ENCODE measurements at places on chromosomes 11 and 22.

GRCh38 chr11:130037058-130037457 is 32.6 kb upstream of the APLP2 start:
- DNase-seq = no peak

DNA sequence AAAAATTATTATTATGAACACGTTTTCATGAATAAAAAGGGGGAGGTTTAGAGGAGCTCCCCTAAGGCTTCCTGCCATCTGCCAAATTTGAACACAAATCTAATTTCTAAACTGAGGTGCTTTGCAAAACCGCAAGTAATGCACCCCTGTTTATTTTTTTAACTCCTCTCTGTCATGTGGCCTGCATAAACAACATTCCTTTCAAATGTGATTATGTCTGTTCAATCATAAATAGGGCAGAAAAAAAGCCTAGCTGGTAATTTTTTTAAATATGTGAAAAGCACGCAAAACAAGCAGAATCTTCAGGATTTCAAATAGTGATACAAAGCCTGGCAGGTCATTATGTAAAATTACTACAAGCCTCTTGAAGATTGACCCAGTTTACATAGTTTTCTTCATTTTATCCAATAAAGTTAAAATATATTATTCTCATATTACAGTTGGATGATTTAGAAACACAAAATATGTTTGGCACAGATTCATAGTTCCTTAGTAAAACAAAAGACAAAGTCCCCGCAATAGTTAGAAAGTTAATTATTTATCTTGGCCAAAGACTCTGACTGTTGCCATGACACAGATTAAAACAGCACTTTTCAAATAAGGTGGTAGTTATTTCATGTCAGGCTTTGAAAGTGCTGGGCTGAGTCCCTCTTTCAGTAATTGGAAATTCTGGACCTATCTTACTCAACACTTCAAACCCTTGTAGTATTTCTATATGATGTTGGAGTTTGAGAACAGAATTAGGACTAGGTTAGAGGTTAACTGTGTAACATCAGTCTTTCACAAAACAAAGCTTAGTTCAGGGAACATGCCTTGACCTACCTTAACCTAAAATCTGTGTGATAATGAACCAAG is 200.3 kb upstream of the MPPED2 start:
- no peak for DNase-seq

DNA sequence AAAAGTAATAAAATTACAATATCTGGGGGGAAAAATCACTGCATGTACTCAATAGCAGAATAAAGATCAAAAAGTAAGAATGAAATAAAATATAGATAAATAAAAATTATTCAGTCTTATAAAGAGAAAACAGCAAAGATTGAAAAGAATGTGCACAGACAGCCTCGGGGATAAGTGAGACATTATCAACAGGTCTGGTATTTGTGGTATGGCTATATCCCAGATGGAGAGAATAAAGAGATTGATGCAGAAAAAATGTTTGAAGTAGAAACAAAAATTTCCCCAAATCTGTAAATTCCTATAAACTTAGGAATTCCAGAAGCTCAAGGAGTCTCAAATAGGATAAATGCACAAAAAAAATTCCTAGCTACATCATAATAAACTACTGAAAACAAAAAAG is 74.5 kb upstream of the LUZP2 start:
- DNase-seq = no peak

- DNase-seq = no peak
Measured at GRCh38 chr11:66454247-66454646, 12.5 kb upstream of the PELI3 start.

DNA sequence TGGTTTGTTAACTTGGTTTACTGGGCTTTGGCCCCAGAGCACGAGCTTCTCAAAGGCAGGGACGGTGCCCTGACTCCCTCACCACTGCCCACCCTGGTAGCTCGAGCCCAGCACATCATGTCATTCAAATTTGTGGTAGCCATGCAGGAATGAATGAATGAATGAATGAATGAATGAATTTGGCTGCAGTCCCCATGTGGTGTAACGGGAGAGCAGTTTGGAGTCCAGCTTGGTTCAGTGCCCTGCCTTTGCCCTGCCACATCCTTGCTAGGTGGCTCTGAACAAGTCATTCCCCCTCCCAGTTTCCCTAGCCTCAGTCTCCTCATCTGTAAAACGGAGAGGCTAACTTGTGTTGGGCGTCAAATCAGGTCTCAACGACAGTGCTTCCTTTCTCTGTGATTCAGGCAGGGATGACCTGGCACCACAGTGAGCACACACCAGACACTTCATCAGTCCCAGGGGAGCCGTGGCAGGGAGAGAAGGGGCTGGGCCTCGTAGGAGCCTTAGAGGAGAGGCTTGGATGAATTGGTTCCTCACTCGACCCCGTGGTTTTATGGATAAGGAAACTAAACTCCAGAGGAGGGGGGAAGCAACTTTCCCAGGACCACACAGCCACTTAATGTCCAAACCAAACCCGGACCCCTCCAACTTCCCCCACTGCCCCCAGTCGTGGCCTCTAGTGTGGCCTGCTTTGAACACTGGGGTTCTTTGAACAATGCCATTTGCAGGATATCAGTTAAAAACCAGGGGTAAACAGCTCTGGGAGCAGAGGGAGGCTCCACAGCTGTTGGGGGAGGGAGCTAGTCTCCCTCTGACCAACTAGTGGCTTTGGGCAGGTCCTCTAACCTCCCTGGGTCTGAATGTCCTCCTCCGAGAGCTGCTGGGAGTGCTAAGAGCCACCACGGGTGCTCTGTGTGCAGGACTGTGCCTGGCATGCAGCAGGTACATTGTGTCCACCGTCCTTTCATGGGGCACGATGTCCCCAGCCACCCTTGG is 86.2 kb downstream of the CACNA1I start:
- DNase-seq = no peak

GRCh38 chr11:1326435-1327063 is 17.1 kb upstream of the TOLLIP start:
- no peak for DNase-seq

GRCh38 chr22:26476705-26477340 is 6.8 kb downstream of the HPS4 start:
- no peak for DNase-seq

GRCh38 chr11:119400860-119401259 is 19.4 kb upstream of the USP2 start:
- no peak for DNase-seq

DNA sequence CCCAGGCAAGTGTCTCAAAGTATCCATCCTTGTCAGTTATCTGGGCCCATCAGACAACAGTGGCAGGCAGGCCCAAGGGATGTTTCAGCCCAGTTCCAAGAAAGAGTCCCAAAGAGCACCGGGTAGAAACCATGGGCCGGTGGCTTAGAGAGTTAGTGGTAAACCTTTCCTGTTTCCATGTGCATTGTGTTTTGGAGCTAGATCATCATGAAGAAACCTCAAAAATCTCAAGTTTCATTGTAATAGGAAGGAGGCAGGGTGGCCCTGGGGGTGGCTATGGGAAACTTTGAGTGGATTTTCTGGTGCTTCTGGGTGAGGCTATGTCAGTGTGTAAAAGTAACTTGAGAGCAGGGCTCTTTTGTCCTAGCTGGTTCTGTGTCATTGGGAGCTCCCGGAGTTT is 68.1 kb downstream of the UBASH3B start:
- DNase-seq = no peak

- DNase-seq = no peak
Measured at GRCh38 chr22:33081686-33082590, 23.8 kb upstream of the SYN3 start.

DNA sequence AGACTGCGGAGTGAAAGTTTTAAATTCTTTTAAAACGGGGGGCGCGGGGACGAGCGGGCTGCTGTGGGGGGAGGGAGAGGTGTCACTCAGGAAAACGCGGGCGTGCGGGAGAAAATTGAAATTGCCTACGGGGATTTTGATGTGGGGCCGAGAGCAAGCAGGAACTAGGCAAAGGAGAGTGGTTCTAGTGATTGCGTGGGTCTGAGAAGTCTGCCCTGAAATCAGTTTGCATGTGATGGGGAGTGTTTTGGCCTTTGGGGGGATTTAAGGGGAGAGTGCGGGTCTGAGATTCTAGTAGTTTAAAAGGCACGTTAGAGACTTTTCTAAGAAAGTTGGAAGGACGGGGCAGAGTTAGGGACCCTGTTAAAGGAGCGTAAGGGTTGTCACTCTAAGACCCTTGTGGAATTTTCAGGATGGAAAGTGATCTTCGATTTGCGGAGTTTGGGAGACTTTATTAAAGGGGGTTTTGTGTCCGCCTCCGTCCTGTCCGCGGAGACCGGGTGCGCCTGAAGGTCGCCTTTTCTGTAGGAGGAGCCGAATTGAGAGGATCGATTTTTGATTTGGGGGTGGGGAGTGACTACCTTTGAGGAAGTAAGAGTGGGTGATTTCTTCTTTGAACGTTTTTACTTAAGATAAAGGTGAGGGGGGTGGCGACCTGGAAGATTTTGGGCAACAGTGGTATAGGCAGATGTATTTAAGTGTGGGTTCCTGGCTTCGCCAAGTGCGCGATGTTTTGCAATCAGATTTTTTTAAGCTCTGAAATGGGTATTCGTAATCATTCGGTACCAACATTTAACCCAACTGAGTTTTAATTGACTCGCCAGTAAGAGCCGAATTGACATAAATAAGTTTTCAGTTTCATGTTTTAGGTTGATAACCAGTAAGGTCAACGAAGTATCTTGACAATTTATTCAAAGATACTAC is 1.1 kb downstream of the EED start:
- DNase-seq = no peak

DNA sequence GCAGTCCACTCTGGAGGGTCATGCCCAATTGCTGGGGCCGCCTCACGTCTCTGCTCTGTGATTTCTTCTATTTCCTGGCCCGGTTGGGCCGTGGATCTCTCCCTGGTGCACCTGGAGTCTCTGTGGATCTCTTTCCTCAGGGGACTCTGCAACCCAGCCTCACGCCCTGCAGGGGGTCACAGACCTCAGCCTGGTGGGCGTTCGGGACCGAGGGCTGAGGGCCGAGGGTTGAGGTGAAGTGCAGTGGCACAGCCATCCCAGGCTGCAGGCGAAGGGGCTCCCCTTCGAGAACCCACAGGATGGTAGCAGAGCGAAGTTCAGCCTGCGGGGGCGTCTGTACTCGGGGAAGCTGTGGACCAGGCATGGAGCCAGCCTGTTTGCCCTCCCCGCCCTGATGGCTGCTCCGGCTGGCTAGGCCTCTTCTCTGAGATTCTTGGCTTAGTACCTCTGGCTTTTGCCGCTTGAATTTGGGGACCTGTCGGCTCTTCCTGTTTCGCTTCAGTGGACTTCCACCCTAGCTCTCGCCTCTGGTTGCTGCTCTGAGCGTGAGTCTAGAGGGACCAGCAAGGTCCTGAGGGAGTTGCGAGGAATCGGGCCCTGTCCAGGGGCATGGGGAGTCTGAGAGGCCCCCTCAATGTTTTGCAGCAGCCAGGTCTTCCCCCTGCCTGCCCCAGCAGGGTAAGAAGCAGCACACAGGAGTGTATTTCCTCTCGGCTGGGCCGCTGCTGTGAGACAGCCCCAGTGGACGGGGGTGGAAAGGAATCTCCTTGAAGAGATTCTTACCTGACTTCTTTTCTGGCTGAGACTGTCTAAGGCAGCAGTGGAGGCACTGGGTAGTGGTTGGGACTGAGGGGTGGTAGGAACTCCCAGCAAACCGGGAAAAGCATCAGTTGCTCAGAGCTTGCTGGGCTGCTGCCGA is 140.8 kb downstream of the TBC1D22A start:
- DNase-seq = no peak

DNA sequence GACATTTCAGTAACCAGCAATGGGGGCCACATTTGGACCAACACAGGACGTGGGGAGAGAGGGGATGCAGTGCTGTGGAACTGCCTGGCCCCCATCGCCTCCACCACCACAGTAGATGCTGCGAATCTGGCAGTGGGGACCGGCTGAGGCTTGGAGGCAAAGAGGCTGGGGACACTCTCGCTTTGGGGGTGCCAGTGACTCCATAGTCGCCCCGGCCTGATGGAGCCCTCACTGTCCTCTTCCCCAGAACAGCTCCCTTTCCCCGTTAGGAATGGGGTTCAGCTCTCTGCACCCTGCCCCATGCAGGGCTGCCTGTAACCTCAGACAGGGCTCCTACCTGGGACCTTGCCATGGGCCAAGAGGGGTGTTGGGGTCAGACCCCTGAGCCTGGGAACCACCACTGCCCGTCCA is 1.8 kb upstream of the MUC2 start:
- DNase-seq = no peak

DNA sequence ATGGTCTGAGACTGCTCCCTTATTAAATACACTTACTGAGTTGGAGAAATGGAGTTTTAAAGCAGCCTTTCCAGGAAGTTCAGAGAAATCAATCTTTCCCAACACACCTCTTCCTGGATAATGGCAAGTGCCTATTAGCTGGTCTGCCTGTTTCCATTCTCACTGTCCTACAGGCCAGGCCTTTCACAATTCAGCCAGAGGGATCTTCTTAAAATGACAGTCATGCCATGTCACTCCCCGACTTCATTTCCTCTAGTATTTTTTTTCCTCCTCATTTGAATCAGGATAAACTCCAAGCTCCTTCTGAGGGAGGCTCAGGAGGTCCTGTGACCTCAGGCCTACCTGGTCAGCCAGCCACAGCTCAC is 62.6 kb downstream of the FDX1 start:
- no peak for DNase-seq

DNA sequence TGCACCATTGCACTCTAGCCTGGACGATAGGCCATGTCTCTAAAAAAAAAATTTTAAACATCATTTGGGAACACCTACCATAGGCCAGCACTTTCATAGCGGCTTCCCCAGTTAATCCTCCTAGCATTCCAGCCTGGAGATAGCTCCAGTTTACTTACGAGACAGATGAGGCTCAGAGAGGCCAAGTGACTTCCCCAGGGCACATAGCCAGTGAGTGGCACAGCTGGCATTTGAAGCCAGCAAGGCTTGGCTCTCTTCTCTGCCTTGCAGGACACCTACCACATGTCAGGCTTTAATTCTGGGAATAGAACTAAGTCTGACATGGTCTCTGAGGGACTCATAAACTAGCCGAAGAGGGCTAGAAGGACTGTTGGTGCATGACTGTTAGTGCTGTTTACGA is 4.9 kb upstream of the TAGLN start:
- no peak for DNase-seq

DNA sequence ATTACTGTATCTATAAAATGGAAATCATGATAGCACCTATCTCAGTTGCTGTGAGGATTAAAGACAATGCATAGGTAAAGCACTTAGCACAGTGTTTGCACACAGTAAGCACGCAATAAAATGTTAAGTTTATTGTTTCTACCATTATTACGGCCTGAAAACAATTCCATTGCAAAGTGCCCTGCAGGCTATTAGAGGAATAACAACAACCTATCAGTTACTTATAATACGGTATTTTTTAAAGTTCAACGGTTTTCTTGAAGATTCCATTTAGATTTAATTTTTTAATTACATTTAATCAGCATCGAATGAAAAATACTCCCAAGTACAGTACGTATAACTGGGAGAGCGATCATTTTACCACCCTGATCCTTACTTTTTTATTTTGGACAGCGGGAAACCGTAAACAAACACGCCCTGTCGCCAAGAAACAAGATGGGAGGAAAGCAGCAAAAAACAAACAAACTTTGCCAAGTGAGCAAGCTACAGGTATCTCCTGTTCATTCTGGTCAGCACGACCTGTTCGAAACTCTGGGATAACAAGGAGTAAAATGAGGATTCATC is 893 bp downstream of the SLC36A4 start:
- DNase-seq = no peak

- DNase-seq = no peak
Measured at GRCh38 chr22:50694766-50695420, 22.3 kb downstream of the SHANK3 start.

All from activated CD4-positive, alpha-beta T cell treated with anti-CD3 and anti-CD28 coated beads, Interleukin-2, amount 50 U/mL, for 24 hours (primary cell).